Cortex of kidney (tissue), 1 donor: ENCODE measurements at places on chromosomes 16 and 17.

- no peak for DNase-seq
These were observed 13.3 kb upstream of the HOXB2 start for GRCh38 chr17:48558057-48558830.

- DNase-seq = no peak
These were observed 360.9 kb upstream of the TNRC6C start for GRCh38 chr17:77597418-77598240.

DNA sequence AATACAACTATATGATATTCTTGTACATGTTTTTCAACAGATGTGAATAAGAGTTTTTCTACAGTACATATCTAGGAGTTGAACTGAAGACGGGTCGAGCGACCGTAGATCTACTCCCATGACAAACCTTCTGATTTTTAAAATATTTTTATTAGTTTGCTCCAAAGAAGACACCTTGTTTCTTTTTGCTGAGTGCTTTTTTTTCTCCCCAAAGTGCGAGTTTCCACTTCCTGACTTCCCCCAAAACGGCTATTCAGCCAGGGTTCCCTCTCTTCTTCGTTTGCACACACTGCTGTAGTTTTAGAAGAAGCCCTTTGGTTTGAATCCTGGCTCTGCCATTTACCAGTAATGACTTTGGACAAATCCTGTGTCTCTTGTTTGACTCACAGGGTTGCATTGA is 241.7 kb upstream of the MAF start:
- DNase-seq = no peak

- no peak for DNase-seq
These were observed 3.0 kb upstream of the ACTG1 start for GRCh38 chr17:81515530-81516041.

DNA sequence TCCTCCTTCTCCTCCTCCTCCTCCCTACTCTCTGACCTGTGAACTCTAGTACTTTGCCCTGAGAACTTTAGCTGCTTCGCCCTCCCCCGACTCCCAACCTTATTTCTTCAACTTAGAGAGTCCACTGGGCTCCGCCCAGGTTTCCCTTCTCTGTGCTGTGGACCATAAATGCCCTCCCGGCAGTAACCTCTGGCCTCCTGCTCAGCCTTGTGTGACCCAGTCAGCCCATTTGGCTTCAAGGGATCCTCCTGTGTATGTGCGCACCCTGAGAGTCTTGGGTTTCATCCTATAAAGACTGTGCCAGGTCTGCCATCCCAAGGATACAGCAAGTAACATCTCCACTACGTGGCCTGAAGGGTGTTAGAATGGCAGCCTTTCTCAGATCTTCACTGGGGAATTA is 275.6 kb upstream of the C16orf82 start:
- DNase-seq = no peak

GRCh38 chr17:75639327-75639726 is 6.1 kb downstream of the SMIM5 start:
- no peak for DNase-seq

DNA sequence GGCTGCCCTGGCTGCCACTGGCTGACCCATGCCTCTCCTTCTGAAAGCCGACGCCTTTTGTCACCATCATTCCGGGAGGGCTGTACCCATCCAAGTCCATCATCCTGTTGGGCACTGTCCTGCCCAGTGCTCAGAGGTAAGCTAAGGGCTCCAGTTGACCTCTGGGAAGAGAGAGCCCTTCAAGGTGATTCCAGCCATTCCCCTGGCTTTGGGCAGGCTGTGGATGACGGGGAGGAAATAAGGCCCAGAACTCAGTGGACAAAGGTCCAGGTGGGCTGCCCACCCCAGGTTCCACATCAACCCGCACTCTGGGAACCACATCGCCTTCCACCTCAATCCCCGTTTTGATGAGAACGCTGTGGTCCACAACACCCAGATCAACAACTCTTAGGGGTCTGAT is 45.8 kb downstream of the NOS2 start:
- DNase-seq = no peak

DNA sequence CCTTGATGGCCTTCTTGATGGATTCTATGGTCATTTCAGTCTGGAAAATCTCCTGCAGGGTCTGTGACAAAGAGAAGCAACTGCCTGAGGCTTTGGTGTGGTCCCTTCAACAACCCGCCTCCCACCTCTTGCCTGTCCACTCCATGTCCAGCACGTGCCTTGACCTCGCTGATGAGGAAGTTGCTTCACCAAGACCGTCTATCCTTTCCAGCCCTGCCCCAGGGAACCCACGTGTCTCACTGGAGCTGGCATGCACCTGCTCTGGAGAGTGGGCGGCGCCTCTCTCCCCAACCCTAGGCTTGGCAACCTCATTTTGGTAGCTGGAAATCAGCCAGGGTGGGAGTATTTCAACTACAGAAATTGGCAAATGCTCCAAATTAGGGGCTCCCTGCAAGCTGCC is 32.6 kb downstream of the TEKT3 start:
- no peak for DNase-seq

GRCh38 chr17:6589266-6589946 is 33.1 kb upstream of the PITPNM3 start:
- DNase-seq = no peak

DNA sequence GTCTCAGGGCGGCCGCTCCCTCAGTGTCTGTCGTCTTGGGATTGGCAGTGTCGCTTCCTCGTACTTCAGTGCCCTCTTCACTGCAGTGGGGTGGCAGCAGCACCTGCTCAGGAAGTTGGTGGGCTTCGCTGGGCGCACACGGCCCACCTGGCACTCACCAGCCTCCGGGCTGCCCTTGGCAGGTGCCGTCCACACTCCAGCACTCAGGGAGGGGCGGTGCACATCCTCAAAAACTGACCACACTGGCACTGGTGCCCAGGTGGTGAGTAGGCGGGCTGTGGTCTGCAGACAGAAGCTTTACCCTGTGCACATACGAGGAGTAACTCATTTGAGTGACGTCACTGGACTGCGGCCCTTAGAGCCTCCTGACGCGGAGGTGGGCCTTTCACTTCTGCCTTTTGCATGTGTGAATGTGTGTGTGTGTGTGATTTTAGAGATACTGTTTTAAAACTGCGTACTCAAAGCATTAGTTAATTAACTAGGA is 94.6 kb downstream of the BANP start:
- DNase-seq = no peak

- no peak for DNase-seq
These were observed 6.0 kb downstream of the SDR42E1 start for GRCh38 chr16:82005027-82005830.

DNA sequence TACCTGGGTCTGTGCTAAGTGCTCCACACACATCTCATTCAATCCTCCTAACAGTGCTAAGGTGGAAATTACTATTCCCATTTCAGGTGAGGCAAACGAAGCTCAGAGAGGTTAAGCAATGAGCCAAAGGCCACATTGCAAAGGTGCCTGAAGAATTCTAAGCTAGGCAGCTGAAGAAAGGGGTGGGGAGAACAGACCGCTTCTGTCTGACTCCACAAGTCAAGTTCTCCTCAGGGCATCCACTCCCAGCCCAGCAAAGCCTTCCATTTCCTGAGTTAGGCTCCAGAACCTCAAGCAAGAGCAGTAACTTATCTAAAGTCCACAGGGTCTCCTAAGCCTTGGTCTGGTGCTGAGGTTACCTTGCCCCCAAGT is 27.0 kb upstream of the MRPS23 start:
- no peak for DNase-seq

GRCh38 chr16:87778476-87778829 is 12.7 kb upstream of the KLHDC4 start:
- no peak for DNase-seq

DNA sequence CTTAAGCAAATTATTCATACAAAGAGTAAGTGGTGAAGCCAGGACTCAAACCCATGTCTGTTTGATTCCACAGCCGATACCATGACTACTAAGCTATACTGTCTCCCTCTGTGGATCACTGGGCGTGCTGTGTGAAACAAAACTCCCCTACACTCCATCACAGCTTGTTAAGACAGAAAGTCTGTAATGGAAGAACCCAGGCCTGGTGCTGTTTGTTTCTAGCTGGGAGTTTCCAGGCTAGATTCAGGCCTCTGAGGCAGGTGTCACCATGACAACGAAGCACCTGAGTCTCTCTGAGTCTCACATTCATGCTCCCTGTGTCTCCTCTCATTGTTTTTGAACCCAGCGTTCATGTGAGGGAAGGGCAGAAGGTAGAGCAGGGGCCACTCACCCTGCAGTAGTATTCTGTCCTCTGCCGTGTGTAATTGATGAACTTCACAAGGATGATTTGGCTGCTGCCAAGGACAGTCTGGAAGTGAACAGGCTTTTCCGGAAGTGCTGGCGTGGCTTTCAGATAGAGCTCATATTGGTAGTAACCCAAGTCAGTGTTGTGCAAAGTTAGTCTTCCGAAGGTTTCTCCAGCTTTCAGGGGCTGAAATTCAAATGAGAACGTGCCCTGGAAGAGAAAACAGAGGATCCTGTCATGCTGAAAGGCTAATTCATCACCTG is 8.6 kb upstream of the VAC14 start:
- DNase-seq = no peak

GRCh38 chr16:9955677-9956076 is 226.6 kb downstream of the GRIN2A start:
- no peak for DNase-seq

DNA sequence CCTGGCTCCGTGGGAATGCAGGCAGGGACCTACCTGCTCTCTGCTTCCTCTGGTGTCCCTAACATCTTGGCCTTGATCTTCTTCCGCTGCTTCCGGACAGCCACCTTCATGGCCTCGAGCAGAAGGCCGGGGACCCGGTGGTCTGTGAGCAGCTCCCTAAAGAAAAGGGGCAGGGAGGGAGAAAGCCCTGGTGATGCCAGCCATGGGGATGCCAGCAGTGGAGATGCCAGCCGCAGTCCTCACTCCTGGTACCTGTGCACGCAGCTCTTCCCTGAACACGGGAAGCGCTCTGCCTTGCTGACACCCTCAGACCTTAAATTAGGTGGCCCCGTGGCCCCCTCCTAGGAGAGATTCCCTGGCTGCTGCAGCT is 1.9 kb downstream of the RILP start:
- no peak for DNase-seq

GRCh38 chr16:2475413-2476344 is 752 bp downstream of the TBC1D24 start:
- no peak for DNase-seq

- no peak for DNase-seq
These were observed 56.1 kb upstream of the ENDOV start for GRCh38 chr17:80358861-80359260.

- no peak for DNase-seq
These were observed 7.3 kb downstream of the MFSD6L start for GRCh38 chr17:8791910-8792270.

DNA sequence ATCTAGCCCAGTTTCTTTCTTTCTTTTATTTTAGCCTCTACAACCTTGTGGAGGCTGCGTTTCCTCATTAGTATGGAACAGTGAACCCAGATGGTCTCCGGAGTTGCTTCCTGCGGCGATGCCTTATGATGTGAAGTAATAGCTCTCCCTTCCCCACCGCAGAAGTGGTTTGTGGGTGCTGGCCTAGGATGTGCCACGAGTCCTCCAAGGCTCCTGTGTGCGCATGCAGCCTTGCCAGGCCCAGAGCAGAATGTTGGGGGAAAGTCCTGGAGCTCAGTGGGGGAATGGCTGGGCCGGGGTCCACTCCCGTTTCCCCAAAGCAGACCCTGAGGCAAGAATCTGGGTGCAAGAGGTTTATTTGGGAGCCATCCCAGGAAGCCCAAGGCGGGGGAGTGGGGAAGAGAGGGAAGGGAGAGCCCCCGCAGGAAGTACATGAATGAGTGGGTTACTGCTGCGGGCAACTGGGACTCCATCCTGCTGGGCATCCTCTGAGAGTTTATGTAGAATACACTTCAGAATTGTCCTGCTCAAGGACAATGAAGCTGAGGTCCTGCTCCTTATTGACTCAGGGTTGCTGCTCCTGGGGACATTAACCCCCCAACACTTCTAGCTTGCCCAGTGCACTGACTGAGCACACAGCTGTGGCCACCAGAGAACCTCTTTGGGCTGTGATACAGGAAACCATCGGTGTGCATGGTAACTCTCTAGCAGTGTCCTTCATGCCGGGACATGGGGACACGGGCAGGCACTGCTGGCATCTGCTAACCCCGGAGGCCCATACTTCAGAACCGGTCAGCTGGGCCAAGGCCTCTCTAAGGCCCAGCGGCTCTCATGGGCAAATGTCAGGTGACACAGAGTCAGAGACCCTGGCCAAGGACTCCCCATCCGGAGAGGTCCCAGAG is 3.7 kb upstream of the HCRT start:
- DNase-seq = no peak

GRCh38 chr16:75074920-75075687 is 41.5 kb downstream of the LDHD start:
- DNase-seq = no peak

GRCh38 chr17:1050996-1051925 is 54.3 kb downstream of the TIMM22 start:
- DNase-seq = no peak

- no peak for DNase-seq
These were observed 4.3 kb upstream of the SETD6 start for GRCh38 chr16:58510776-58511628.

DNA sequence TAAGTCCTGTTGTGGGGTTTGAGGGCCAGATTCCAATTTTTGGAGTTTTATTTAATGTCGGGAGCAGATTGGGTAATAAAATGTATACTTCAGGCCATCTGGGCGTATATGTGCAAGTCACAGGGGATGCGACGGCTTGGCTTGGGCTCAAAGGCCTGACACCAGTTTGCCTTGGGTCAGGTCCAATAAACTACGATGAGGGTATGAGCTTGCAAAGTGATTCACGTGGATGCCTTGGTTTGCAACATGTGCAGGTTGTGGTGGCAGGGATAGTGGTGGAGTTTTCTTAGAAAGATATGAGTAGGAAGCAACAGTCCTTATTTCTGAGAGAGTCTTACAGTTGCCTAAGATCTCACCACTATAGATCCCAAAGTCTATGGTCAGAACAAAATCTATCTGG is 157.0 kb upstream of the CDH11 start:
- no peak for DNase-seq

DNA sequence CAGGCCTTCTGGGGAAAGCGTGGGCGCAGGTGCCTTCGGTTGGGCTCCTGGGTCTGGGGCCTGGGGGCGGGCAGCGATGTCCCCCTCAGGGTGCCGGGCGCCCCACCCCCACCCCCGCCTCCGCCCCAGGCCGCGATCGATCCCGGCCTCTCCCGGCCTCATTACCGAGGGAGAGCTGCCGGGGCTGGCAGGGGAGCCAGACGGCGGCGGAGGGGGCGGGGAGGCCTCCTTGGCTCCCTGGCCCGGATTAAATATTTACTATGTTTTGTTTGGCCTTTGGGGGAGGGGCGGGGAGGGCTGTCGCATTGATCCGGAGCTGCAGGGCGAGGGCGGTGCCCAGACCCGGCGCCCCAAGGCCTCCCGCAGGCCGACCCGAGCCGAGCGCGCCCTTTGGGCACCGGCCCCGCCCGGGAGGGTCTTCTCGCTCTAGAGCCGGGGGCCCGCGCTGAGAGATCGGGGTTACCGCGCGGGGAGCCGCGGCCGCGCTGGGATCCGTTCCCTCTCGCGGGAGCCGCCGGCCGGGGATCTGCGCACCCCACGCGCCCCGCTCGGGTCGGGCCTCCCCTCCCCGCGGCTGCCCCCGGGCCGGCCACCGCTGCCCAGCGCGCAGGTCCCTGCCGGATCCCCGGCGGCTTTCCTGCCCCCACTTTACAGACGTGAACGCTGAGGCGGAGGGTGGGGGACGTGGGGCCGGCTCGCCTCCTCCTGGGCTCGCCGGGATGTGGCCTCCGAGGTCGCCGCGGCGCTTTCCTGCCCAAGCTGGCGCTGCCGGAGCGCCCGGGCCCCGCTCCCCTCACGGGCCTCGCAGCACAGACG is 27.0 kb downstream of the RTN4RL1 start:
- DNase-seq = no peak

GRCh38 chr16:81035975-81036750 is 521 bp downstream of the ATMIN start:
- no peak for DNase-seq
